Fibroblast of upper back skin (primary cell): ENCODE measurements at places on chromosomes 4 and X.
A peak's percentile ranks its signal among the peaks of the same experiment; 100 is the strongest.

DNA sequence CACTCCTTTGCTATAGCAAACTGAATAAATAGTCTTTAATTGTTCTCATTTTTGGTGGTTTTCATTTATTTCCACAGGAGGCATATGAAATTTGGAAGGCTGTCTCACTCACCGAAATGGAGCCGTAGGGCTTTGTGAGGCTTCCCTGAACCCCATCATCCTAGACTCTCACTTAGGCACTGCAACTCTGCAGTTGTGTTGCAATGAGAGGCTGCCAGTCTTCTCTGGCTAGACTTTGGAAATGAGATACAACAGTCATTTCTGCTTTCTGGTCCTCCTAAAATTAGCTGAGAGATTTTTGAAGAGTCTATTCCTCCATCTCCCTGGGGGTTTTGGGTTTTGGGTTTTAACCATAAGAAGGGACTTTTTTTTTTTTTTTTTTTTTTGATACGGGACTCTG, 146.5 kb downstream of the SH3BGRL start:
- no peak for DNase-seq

- DNase-seq: no peak
Observed at GRCh38 chr4:142698552-142698951, 147.5 kb downstream of the INPP4B start.

GRCh38 chr4:44522761-44523445, 74.3 kb upstream of the KCTD8 start:
- DNase-seq: no peak

DNA sequence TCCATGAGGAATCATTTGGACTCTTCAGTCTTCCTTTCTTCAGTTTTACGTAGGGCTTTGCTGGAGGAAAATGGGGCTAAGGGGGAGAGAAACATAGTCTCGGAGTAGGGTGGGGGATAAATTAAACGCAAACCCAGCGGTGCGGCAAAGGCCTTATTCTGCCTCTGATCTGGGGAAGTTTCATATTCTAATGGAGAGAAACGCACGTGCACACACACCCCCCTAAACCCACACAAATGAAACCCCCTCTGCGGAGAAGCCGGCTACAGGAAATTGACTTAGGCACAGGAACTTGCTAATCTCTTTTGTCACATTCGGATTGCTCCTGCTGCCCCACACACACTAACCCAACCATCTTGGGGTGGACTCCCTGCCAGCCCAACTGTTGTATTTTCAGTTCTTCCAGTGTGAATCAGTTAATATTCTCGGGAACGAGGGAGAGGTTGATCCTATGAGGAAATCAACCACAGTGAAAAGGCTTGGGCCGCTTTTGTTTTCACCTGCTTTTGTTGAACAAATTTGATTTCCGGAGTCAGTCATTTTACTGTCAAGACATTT, at the start of gene RHOH:
Gene RHOH, plus strand, starts transcription at position 308 of the 558 bp plus-strand sequence. CDS start 46,356 bp downstream, outside the sequence.
- DNase-seq: no peak

- no peak for DNase-seq
Observed at GRCh38 chrX:117711782-117712181, 404.8 kb downstream of the KLHL13 start.

DNA sequence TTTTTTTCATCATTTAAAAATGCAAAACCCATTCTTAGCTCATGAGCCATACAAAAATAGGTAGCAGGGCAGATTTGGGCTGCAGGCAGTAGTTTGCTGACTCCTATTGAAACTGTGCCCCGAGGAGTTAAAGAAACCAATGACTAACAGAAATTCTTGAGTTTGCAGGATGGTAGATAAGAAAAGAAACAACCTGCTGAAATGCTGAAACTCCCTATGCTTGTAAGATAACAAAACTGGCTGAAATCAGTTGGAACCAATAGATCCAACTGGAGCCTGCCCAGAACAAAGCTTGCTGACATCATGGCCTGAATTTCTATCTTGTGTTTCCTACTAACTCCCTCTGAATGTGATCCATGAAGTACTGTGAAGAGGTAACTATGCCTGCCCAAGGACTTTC, 68.6 kb downstream of the ANOS1 start:
- DNase-seq: peak; percentile 0

GRCh38 chrX:49754233-49754857, 58.6 kb upstream of the PAGE1 start:
- peak; percentile 15 for DNase-seq
